ENCODE measurements at places on chromosomes 11 and 22. TPM values are rescaled to one million over a fixed set of nuclear protein-coding genes. Genes with fewer than 3 reads are reported as not detected.

- peak; percentile 43 for DNase-seq
Measured at GRCh38 chr11:2681408-2682145, 18.2 kb downstream of the KCNQ1OT1 start.

FAT3 gene
- 0.45 TPM for total RNA-seq

IL18BP gene
- total RNA-seq, result 13.1 TPM

- DNase-seq, result no peak
Measured at GRCh38 chr22:23218053-23218866, 38.0 kb downstream of the BCR start.

- DNase-seq, result no peak
Measured at GRCh38 chr11:63551091-63551888, 11.9 kb downstream of the PLAAT2 start.

Data from mesenteric fat pad (tissue), 1 donor.